Stimulated activated CD8-positive, alpha-beta memory T cell treated with anti-CD3 and anti-CD28 coated beads, Interleukin-7, amount 100 ng/mL, for 1 hour (primary cell): ENCODE measurements at places on chromosomes 13 and 19.

DNA sequence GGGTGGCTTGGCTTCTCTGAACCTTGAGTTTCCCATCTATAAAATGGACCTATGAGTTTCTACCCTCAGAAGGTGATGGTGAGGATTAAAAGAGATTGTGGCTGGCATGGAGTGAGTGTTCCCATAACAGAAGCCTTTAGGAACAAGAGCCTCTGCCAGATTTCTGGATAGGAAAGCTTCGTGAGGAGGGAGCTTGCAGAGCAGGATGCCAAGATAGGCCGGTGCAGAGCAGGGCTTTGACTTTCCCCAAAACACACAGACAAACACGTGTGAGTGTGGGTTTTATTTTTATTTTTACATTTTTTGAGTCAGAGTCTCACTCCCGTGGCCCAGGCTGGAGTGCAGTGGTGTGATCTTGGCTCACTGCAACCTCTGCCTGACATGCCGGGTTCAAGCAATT, 3.7 kb upstream of the CNN1 start:
- no peak for DNase-seq

- no peak for DNase-seq
These were observed 59.0 kb downstream of the NUFIP1 start for GRCh38 chr13:44930280-44930679.

GRCh38 chr13:39016087-39016486, 21.8 kb downstream of the PROSER1 start:
- no peak for DNase-seq

- no peak for DNase-seq
These were observed 33.2 kb downstream of the DPF1 start for GRCh38 chr19:38190793-38191192.

DNA sequence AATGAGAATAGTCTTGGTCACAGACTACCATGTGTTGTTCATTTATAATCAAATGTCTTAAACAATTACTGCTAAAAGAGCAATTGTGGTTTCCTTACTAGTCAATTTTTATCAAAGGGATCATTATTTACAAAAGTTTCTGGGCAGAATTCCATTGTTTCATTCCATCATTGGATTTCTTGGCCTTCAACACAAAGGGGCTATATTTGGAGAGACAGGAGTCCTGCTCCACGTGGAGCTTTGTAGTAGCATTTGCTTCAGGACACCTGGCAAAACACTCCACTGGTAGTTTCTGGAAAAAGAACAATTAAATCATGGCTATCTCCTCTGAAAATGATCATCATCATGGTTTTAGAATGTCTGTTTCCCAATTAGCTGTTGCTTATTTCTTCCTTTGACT, 22.3 kb upstream of the STARD13 start:
- DNase-seq = no peak

GRCh38 chr13:68551701-68552522, 1321.8 kb upstream of the PCDH9 start:
- DNase-seq = no peak
